ENCODE measurements at places on chromosomes 6 and 20.
A peak's percentile ranks its signal among the peaks of the same experiment; 100 is the strongest.

GRCh38 chr6:11039040-11039439 lies 5.1 kb downstream of the ELOVL2 start:
- DNase-seq: no peak

DNA sequence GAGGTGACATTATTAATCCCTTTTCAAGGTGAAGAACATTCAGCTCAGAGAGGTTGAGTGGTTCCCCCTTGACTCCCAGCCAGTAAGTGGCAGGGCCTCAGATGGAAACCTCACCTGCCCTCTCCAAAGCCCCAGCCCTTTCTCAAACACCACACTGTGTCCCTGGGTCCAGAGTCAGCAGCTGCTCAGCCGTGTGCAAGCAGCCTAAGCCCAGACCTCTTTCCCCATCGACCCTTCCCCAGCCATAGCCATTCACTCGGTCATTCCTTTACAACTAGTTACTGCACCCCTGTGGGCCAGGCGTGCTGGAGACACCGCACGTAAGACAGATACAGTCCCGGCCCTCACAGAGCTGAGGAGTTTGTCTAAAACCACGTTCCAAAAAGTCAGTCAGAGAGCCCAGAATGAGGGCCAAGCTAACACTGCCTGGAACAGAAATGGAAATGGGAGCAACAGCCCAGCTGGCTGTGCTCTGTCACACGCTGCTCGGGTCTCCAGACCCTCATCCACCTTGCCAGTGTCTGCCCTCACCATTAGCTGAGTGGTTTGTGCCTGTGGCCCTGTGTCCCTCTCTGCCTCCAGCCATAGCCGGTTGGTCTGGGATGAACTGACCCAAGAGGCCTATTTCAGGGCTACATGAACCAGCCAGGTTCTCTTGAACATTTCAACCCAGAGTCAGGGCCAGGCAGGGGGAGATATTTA lies 29.6 kb downstream of the ZC3H12D start:
- DNase-seq: no peak

- no peak for DNase-seq
Measured at GRCh38 chr6:42294759-42295158, 77.1 kb upstream of the MRPS10 start.

GRCh38 chr6:37990762-37991525 lies 171.4 kb downstream of the ZFAND3 start:
- peak; percentile 52 for DNase-seq

- no peak for DNase-seq
Measured at GRCh38 chr6:149513915-149514314, 29.1 kb upstream of the ZC3H12D start.

GRCh38 chr6:5302995-5303622 lies 41.8 kb downstream of the FARS2 start:
- DNase-seq: no peak

- DNase-seq: no peak
Measured at GRCh38 chr6:130862370-130862769, 35.2 kb downstream of the SMLR1 start.

Measured in skeletal muscle cell (primary cell).